ENCODE measurements at places on chromosomes 16 and 17.

DNA sequence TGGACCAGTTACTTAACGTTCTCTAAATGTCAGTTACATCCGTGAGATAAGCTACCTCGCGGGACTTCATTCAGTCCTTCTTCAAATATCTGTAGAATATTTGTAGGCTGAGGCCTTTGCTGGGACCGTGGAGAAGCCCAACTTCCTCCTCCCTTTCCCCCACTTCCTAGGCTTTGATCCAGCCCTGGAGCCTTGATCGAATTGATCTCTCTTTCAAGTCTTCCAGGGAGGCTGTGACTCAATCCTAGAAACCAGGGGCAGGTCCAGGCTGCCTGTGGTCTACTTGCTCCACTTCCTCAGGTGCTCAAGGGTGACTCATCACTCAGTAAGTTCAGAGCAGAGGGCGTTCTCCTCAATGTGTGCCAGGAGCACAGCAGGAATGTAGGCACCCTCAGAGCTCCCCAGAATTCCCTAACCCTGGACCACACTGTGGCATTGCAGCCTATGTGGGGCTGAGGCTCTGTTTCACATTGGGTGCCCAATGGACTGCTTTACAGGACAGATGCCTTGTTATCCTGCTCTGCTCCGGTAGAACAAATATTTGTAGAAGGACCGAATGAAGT is 11.2 kb upstream of the CEP20 start:
- no peak for DNase-seq

GRCh38 chr16:51163894-51164566 is 13.0 kb upstream of the SALL1 start:
- no peak for DNase-seq

GRCh38 chr17:14417336-14417735 is 116.5 kb downstream of the HS3ST3B1 start:
- DNase-seq = no peak

DNA sequence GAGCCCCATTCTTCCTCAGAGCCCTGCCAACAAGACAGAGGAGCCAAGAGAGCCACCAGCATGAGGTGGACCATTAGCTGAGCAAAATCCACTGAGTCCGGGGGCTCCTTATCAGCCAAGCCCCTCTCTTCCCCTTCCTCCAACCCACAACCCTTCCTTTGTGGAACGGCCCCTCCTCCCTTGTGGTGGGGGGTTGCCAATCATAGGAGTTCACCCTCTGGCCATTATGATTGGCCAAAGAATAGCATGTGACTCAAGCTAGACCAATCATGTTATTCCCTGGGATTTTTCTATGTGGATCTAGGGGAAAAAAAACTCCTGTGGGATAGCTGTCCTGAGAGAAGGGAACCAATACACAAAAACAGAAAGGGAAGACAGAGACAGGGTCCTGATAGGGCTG is 120.5 kb downstream of the C16orf95 start:
- no peak for DNase-seq

DNA sequence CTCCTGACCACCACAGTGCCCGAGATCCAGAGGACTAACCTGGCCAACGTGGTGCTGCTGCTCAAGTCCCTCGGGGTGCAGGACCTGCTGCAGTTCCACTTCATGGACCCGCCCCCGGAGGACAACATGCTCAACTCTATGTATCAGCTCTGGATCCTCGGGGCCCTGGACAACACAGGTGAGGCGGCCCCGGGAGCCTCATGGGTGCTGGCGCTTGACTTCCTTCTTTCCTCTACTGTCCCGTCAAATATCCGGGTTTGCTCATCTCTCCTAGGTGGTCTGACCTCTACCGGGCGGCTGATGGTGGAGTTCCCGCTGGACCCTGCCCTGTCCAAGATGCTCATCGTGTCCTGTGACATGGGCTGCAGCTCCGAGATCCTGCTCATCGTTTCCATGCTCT is 13.7 kb downstream of the DHX38 start:
- DNase-seq = no peak

- DNase-seq = no peak
Observed at GRCh38 chr17:46043606-46044005, 44.6 kb downstream of the STH start.

DNA sequence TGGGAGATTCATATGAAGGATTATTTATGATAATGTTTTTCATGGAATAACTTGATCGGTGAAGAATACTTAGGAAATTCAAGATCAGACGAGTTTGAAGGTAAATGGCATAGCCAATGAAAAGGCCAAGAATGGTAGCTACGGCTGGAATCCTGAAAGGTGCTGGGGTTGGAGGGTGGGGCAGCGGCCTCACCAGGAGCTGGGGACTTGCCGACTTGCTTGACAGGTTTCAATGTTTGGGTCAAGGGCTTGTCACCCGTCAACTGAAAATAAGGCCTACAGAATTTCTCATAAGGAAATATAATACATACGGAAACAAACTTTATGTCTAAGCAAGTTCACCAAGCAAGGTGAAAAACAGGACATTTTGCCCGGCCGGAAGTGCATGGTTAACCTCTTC is 9.9 kb downstream of the CRYM start:
- no peak for DNase-seq

- no peak for DNase-seq
Observed at GRCh38 chr16:23974223-23974622, 138.4 kb downstream of the PRKCB start.

DNA sequence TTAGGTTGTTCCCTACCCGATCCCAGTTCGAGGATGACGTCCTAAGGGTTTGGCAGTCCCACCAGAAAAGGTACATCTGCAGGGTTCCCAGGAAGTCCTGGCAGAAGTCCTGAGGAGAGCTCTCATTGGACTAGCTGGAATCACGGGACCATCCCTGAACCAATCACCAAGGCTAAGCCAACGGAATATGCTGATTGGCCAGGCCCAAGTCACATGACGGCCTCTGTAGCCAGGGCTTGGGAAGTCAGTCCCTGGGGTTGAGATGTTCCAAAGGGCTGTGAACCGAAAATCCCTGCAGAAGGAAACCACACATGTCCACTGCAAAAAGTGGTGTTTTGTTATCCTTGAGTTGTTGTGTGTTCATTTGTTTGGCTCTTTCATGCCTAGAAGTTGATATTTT is 68.2 kb upstream of the ZNF423 start:
- no peak for DNase-seq
